Renal cortical epithelial cell (primary cell): ENCODE measurements at places on chromosomes 3 and 15. TPM values are rescaled to one million over a fixed set of nuclear protein-coding genes. Genes with fewer than 3 reads are reported as not detected.

CHRNA5 gene
- 4.1 and 6.6 TPM in 2 replicates for total RNA-seq

CASR gene
- total RNA-seq, result 3.2 TPM in 1 of 2 replicates, not detected in the other

SLC28A2 gene
- total RNA-seq, result not detected in 2 replicates

GP9 gene
- not detected in 2 replicates for total RNA-seq

SLC6A20 gene
- total RNA-seq, result 0.50 and 3.5 TPM in 2 replicates

RASL12 gene
- total RNA-seq, result not detected in 2 replicates

EFCC1 gene
- not detected in 2 replicates for total RNA-seq

AADACL2 gene
- not detected in 2 replicates for total RNA-seq

ZBED2 gene
- total RNA-seq, result 13.5 and 15.2 TPM in 2 replicates

THRB gene
- total RNA-seq, result 11.8 and 46.1 TPM in 2 replicates

UCN2 gene
- total RNA-seq, result 4.0 and 11.5 TPM in 2 replicates

DNA sequence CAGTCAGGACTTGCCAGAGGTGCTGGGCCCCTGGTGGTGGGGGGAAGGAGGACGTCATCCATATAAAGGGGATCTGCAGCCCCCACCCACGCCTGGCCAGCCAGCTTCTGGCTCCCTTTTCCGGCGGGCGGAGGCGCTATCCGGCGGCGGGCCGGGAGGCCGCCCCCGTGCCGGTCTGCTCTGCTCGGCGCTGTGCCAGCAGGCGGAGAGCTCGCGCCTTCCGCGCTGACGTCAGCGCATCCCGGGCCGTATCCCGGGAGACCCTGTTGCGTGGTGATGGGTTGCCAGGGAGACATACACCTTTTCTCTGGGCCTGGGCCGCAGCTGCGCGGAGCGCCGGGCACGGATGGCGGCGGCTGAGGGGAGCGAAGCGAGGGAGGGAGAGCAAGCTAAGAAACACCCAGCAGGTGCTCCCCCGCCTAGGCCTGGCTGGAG, 1.1 kb downstream of the FAM131A start:
- DNase-seq, result no peak

- DNase-seq, result peak; percentile 27
These were observed 14.2 kb downstream of the CCNL1 start for GRCh38 chr3:157145606-157146322.

GRCh38 chr3:110414855-110415254, 656.8 kb upstream of the NECTIN3 start:
- DNase-seq, result peak; percentile 91

GRCh38 chr15:39300451-39301153, 280.3 kb upstream of the THBS1 start:
- DNase-seq, result peak; percentile 78

GRCh38 chr3:197353001-197353866, 54.8 kb upstream of the DLG1 start:
- no peak for DNase-seq

DNA sequence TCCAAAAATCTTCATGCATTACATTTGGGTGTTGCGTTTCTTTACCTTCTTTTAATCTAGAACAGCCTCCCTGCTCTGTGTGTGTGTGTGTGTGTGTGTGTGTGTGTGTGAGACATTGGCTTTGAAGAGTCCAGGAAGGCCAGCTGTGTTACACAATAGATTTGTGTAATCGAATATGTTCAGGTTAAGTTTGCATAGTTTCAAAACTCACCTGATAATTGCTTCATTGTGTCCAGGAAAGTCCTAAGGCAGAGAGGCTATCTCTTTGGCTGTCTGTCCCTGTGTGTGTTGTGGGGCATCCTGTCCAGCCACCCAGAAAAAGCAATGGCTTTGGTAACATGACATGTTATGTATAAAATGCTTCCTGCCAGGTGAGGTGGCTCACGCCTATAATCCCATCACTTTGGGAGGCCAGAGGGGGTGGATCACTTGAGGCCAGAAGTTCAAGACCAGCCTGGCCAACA, 37.5 kb downstream of the ZNF710 start:
- no peak for DNase-seq

GRCh38 chr3:181955566-181955965, 243.8 kb downstream of the SOX2 start:
- DNase-seq, result no peak

- DNase-seq, result no peak
These were observed 114.2 kb downstream of the ULK4 start for GRCh38 chr3:41847679-41848078.

- peak; percentile 47 for DNase-seq
These were observed 31.4 kb downstream of the NPTN start for GRCh38 chr15:73601451-73602445.

- peak; percentile 51 for DNase-seq
These were observed 358.4 kb upstream of the PROK2 start for GRCh38 chr3:72143322-72143721.

DNA sequence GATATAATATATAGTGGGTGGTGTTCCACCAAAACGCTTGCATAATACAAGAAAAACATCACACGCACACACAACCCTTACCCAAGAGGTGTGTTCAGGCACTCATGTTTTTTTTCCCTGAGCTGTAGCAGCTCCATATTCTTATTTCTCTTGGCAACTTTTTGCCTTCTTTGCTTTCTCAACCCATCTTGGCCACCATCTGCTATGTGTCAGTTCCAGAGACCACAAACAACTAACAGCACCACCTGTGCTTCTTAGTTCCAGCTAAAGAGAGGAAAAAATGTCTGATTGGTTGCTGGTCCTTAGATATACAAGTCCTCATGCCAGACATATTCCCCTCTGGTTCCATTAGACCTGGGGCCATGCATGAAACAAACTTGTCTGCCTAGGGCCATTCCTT, 11.9 kb downstream of the ACTC1 start:
- DNase-seq, result no peak

DNA sequence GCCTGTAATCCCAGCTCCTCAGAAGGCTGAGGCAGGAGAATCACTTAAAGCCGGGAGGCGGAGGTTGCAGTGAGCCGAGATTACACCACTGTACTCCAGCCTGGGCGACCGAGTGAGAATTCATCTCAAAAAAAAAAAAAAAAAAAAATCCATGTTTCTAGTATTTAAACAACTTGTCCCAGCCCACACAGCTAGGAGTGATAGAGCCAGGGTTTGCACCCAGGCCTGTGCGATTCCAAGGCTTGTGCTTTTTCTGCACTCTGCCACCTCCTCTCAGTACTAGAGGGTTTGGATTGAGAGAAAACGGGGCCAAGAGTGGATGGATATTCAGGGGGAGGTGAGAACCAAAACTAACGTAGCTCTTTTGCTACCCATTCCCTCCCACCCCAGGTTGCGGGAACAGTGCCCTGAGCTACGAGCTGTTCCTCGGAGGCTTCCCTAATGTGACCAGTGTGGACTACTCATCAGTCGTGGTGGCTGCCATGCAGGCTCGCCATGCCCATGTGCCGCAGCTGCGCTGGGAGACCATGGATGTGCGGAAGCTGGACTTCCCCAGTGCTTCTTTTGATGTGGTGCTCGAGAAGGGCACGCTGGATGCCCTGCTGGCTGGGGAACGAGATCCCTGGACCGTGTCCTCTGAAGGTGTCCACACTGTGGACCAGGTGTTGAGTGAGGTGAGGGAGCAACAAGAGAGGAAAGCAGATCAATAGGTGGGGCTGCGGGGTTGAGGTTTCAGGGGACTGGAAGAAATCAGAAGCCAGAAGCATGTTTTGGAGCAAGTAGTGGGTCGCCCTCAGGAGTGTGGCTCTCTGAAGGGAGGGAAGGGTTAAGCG, 4.1 kb downstream of the CAMK2N2 start:
- no peak for DNase-seq

GRCh38 chr3:129231331-129232119, 17.9 kb upstream of the COPG1 start:
- DNase-seq, result peak; percentile 13

DNA sequence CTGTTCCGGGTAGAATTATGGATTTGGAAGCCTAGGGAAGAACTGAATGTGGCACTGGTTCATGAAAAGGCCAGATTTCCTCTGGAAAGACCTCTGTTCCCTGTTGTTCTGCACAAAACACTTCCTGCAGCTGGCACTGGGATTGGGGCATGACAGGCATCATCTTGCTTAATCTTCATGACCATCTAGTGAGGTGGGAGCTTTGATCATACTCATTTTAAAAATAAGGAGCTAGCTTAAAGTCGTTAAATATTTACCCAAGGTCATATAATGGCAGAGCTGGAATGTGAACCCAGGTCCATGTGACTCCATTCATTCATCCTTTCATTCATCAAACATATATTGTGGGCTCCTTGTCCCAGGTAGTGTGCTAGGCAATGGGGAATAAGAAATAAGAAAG, 40.4 kb downstream of the EBLN2 start:
- peak; percentile 50 for DNase-seq

DNA sequence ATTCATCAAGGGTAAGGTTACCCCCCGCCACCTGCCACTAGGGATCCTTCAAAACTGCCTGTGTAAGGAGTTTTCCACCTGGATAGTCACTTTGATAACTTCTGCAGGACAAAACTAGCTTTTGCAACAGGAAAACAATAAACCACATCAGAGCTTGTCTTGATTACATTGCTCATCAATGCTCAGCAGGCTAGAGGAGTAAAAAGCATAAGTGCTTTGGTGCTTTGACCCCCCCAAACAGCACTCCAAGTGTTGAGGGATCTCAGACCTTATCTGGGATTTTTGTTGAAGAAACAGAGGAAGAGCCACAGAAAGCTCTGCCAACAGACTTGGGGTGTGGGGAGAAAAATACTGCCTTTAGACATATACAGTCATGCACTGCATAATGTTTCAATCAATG, 10.8 kb upstream of the PHLDB2 start:
- DNase-seq, result peak; percentile 70

DNA sequence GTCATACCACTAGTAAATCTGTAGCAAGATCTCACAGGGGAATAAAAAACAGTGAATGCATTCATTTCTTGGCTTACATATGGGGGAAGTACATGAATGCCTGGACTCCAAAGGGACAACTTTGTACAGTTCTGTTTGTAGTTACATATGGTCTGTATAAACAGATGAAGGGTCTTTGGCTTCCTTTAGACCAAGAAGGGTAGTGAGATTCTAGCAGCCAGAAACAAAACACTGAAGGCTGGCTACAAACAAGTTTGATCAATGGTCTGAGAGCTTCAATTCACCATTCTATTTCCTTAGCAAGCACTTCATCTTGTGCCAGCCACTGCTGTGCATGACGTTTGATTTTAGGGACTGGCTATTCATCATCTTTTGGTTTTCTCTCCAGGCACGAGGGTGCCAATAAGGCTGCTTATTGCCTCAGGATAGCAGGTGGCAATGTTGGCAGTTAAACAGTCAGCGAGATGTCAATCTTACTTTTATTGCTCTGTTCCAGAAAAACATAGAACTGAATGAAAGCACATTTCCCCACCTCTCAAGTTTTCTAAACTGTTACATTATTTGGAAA, 313.7 kb upstream of the COL8A1 start:
- no peak for DNase-seq

DNA sequence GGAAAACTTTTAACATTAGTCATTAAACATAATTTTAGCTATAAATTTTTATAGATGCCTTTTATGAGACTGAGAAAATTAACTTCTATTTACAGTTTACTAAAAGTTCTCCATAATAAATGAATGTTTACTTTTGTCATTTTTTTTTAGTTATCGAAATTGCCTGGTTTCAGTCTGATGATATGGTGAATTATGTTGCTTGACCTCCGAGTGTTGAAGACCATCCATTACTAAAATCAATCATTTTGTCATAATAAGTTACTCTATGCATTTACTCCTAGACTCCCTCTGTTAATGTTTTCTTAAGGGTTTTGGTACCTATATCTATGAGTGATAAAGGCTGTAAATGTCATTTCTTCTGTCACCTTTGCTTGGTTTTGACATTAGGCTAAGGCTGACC, 516.0 kb upstream of the ROBO1 start:
- DNase-seq, result no peak

DNA sequence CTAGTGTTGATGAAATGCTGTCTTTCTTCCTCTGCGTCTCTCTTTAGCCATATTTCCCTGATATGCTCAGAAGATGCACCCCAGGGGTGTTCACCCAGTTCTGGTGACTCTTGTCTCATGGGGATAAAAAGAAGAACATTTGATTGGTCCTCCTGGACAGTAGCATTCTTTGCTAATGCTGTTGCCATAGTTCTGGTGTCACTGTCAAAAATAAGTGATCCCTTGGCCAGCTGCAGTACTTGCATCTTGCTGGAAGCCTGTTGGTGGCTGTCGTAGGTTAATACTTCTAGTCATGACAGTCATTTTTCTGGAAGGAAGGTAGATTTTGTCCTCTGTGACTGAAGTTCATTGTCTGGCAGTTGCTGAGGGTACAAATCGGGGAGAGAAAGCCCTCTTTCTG, 124.5 kb downstream of the UNC13C start:
- no peak for DNase-seq

DNA sequence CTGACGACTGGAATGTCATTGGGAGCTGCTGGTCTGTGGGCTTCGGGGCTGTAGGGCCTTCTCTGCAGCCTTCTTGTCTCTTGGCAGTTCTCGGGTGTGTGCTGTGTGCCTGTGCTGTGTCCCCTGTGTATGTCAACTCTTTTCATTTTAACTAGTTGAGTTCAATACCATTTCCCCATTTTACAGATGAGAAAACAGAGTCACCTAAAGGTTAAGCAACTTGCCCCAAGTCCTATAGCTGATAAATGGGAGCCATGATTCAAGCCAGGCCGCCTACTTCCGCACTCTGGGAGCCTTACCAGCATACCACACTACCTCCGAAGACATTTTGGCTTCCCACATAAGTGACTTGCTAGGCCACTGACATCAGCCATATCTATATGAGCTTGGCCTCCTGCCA, 85.7 kb downstream of the FAM81A start:
- DNase-seq, result no peak

GRCh38 chr3:78614486-78614885, 1153.3 kb downstream of the ROBO1 start:
- no peak for DNase-seq

- DNase-seq, result no peak
These were observed 15.3 kb upstream of the CEP97 start for GRCh38 chr3:101709126-101709525.

DNA sequence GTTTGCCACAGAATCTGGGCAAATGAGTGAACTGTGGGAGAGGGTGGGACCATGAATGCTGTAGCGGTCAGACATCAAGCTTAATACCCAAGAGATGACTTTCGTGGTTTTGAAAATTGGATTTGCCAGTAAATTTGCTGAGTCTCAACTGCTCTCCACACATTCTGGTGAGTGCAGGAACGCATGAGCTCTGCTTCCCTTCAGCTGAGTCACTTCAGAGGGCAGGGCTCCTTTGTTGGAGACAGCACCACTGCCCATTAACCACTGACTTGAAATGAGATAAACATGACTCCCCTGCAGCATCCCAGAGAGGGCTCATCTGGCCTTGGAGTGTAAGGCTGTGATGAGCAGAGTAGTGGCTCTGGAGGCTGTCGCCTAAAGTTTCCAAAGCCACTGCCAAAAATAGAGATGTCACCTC, 22.6 kb downstream of the RARRES1 start:
- DNase-seq, result peak; percentile 98

DNA sequence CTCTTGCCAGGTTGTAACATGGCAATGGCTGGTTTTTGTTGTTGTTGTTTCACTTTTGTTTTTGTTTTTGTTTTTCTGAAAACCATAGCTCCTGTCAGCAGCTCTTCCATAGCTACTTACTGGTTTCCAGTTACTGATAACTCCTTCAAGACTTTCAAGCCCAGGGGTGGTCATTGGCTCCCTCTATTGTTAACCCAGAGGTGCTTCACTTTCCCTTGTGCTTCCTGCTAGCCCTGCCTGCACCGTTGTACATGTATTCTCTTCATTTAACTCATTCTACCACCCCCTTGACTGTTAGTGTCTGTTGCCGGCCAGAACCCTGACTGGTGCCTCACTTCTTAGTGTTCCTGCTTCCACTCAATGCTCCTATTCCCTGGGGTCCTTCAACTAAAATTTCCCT, 4.2 kb upstream of the TRAT1 start:
- peak; percentile 65 for DNase-seq
